GM20000 (cell line): ENCODE measurements at places on chromosomes 16 and 17.
A peak's percentile ranks its signal among the peaks of the same experiment; 100 is the strongest.

- DNase-seq: no peak
Measured at GRCh38 chr17:9944704-9945103, 39.6 kb upstream of the RCVRN start.

- no peak for DNase-seq
Measured at GRCh38 chr16:72191551-72191950, 19.6 kb upstream of the PMFBP1 start.

- DNase-seq: no peak
Measured at GRCh38 chr16:84568066-84568465, 49.8 kb downstream of the COTL1 start.

- DNase-seq: no peak
Measured at GRCh38 chr16:86632944-86633343, 54.6 kb downstream of the FOXL1 start.

DNA sequence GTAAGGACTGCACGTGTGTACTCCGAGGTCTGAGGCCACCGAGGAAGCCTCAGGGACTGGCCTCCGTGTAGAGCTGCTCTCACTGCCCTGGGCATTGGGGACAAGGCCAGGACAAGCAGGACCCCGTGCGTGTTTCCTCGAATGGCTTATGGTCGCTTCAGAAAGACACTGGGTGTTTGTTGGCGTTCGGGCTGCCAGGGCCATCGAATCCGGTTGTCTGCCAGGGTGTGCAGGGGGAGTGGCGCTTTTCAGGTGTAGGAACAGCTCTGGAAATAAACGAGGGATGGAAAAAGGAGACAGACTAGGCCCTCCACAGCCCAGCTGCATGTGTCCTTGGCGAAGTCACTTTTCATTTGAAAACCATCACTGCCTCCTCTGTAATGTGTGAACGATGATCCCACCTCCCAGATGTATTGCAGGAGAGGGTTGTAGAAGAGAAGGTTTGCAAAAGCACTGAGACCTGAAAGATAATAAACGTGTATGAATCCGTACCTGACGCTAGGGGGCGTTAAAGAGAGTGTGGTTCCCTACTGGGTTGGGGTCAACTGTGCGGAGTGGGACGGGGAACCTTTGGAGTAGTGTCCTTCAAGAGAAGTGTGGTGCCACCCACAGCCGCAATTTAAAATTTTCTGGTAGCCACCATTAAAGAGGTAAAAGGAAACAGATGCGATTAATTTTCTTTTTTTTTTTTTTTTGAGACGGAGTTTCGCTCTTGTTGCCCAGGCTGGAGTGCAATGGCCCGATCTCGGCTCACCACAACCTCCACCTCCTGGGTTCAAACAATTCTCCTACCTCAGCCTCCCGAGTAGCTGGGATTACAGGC, 2.1 kb upstream of the ZSCAN10 start:
- peak; percentile 70 for DNase-seq

DNA sequence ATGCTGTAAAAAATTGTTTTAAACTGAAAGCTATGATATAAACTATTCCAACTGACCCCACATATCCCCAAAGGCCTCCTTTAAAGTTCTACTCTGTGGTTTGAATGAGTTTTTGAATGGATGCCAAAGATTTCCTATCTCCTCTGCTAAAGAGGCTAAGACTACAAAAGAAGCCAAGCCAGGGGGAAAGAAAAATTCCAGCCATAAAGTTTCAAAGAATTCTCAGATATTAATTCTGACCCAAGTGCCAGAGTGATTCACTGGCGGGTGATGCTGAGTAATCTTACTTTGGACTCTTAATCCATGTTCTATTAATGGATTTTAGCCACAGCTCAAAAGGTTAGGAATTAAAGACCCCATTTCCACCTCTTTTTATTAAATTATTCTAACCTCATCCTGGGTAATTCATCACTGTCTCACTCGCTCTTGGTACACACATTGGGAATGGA, 60.7 kb downstream of the HS3ST3A1 start:
- no peak for DNase-seq

GRCh38 chr17:38815576-38816193, 9.4 kb downstream of the CWC25 start:
- no peak for DNase-seq

GRCh38 chr17:42459801-42460281, 1.2 kb downstream of the ATP6V0A1 start:
- DNase-seq: peak; percentile 50

DNA sequence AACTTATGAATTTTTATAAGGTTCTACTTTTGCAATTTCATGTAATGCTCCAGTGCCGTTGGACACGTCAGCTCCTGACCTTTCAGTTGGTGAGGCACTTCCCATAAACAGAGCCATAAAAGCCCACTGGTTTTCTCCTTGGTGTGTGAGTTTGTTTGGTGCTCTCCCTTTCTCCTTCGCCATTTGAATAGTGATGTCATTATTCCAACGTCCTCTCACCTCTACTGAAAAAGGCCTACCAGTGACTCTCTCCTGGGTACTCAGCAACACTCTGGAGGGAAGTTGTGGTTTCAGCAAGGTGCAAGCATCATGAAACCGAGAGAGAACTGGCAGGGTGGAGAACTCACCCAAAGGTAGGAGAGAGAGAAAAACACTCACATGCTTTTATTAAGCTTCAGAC, 29.6 kb upstream of the HNF1B start:
- DNase-seq: peak; percentile 47

- no peak for DNase-seq
Measured at GRCh38 chr17:8100111-8100510, 12.6 kb upstream of the ALOX12B start.

DNA sequence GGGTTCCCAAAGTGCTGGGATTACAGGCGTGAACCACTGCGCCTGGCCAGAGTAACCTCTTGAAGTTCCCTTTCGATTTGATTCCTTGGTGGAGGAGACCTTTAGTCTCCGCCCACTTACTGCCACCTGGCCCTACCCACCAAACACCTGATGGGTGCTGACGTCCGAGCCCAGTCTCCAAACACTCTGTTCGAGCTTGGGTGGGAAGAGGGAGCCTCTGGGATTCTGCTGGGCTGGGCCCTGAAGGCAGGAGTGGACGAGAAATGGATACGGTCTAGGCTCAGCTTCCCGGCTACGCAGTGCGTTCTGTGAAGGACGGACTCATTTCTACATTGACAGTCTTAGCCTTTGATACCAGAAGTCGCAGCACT, 870 bp upstream of the ITGA3 start:
- no peak for DNase-seq

DNA sequence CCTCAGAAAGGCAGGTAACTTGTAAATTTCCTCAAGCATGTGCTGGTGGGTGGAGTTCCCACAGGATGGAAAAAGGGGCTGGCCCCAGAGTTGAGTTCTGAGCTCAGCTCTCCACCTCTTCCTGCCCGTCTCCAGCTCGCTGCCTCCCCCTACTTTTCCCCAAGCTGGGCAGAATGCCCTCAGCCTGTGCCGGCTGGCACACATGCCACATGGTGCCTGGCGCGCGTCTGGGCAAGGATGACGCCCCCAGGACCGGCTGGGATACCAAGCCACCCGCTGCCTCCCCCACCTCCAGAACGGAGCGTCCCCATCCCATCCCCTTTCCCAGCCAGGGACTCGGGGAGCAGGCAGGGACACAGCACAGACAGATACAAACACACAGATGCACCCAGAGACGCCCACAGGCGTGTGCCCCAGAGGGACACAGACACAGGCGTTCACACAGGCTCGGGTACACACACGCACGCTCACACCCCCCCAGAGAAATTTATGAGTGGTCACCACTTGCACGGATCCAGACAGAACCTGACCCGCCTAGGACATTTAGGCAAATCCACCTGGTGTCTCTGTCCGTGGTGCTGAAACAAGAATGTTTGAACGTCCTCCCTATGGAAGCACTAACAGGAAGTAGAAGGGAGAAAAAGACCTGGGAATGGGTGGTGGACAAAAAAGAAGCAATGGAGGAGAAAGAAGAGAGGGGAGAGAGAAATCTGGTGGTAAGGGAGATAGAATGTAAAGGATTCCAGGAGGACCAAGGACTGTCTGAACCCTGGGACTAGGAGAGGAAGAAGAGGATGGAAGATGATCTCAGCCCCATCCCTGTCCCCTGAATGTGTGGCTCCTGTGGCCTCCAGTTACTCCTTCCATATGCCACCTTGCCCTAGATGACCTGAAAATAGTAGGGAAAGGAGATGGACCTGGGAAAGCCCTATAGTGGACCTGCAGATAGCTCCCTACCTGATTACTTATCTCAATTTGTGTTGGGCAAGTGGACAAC, 15.5 kb downstream of the NEUROD2 start:
- peak; percentile 62 for DNase-seq

GRCh38 chr16:87706278-87707000, 59.3 kb downstream of the KLHDC4 start:
- no peak for DNase-seq

DNA sequence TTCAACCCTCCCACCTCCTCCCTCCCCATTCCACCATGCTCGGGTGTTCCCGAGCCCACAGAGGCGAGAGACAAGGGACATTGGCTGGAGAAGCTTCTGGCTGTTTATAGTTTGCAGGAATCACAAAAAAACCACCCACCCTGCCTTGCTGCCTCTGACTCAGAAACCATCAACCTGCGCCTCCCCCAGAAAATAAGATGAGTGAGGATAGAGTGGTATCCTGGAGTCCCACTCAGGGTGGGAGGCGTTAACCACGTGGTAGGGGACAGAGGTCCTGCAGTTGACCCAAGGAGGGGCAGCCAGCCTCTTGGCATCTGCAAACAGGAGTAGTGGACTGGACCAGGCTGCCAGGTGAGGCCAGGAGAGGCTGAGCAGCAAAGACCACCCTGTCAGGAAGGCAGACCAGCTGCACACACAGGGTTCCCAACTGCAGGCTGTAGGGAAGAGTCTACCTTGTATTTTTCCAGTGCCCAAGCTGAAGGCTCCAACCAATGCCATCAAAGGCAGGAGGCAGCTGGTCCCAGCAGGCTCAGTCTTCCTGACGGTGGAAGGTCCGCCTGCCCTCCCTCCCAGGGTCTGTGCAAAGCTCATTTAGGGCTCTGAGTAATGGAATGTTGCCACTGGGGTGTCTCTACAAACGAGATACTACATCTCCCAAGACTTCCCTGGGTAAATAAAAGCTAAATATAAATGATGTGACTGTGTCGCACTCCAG, 201.5 kb upstream of the TNRC6C start:
- no peak for DNase-seq

DNA sequence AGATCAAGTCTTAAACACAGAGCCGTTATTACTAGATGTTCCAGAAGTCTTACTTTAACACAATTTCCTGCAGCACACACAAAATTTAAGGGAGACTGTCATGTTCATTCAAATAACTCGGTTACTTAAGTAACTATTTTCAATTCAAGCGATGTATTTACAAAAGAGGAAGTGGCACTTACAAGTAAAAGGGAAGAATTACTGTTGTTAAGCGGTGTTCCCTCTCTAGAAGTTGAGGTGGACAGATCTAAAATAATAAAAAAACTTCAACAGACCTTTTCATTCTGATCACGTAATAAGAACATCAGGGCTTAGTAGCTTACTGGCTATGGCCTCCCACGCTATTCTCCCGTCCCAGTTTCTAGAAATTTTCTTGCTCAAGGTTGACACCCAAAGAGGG, 26.2 kb upstream of the TXNDC11 start:
- DNase-seq: no peak

- DNase-seq: no peak
Measured at GRCh38 chr16:3937066-3937875, 56.8 kb upstream of the CREBBP start.

DNA sequence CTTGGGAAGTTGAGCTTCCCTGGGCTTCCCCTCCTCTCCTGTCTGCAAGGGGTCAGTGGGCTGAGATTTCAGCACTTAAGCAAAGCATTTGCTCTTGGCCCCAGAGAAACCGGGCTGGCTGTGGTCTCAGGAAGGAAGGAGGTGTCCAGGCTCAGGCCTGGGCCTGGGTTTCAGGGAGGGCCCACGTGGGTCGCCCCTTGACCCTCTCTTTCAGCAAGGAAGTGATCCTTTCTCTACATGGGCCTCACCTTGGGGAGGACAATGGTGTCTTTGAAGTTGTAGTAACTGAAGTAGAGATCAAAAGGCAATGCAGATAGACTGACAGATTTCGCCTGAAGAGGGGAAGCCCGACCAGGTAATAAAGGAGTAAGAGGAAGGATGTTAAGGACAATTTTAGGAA, 2.7 kb downstream of the NOD2 start:
- DNase-seq: peak; percentile 67

DNA sequence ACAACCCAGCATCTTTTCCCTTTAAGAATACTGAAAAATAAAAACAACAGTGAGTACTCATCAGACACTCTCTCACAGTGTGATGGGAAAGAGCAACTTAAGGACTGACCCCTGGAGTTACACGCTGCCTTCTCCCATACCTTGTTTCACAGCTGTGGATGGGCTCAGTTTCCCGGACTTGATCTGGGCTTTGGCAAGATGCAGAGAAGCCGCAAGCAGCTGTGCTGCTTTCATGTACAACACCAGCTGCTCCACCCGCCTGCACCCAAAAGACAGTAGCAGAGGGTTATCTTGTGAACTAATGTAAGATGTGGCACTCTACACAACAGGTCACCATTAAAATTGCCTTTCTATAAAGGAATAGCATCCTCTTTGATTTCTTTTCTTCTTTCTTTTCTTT, 32.7 kb upstream of the ALDH3A1 start:
- no peak for DNase-seq

- peak; percentile 59 for DNase-seq
Measured at GRCh38 chr16:57167953-57168352, 17.9 kb downstream of the PSME3IP1 start.

DNA sequence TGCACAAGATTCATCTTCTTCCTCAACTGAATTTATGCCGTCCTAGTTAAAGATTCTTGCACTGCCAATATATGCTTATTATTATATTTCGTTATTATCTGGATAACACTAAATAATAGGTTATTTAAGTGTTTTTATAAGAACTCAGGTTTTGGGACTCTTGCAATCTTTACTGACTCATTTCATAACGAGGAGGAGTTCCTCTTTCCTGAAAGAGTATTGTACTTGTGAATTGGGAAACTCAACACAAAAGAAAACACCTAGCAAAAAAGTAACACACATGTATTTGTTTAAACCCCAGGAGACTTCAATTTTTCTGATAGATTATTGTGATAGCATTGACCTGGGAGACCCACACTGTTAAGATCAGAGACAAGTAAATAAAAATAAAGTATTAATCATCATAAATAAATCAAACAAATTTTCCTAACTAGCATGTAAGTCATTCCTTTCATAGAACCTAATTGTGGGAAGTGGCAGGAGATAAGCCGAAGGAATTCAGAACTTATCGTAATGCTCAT, 505.8 kb downstream of the KCNJ2 start:
- no peak for DNase-seq

DNA sequence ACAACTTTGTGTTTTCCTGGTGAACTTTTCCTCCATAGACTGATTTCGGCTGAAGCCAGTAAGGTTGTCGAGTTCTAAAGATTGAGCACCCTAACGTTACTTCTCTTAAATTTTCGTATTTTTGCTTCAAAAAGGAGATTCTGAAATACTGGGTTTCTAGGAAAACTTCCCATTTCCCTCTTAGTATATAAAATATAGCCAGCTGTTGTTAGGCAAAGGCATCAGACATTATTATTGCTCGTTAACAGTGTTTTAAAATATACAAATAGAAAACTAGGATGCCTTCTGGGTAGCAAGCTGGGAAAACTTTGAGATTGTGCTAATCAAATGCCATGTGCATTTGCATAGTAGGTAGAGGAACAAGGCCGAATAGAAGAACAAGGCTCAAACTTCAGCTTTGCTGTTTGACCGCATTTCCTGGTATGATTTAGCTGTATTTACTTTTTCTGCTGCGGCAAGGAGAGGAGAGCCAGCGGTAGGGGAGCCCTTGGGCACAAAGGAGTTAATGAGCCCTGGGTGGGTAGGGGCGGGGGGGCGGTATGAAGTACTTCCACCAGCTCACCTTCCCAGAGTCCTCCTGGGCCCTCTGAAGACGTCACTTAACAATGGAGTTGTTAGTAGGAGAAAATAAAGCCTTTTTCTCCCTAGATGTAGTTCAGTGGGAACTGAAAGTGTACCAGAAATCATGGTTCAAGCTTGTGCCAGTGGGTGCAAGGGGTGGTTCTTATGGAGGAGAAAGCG, 151.9 kb downstream of the MSI2 start:
- peak; percentile 48 for DNase-seq
